Tibial artery (tissue), 4 donors: ENCODE measurements at places on chromosomes 3 and 15.

- DNase-seq = no peak
Measured at GRCh38 chr3:193446965-193447602, 68.5 kb upstream of the ATP13A5 start.

DNA sequence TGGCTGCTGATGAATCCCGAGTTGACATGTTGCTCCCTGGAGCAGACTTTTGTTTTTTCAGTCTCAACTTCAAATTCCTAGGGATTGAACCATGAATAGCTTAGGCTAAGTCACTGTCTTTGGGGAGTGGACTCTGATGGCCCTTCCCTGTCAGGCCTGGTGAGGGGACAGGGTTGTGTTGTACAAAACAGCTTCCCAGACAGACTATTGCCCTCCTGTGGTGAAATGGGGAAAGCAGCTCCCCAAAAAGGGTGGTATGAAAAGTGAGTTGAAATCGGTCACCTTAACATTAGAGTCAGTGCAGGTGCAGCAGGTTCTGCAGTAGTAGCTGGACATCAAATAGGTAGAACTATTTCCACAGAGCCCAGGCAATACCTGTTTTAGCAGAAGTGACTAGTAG is 775.6 kb downstream of the ROBO2 start:
- DNase-seq = no peak

DNA sequence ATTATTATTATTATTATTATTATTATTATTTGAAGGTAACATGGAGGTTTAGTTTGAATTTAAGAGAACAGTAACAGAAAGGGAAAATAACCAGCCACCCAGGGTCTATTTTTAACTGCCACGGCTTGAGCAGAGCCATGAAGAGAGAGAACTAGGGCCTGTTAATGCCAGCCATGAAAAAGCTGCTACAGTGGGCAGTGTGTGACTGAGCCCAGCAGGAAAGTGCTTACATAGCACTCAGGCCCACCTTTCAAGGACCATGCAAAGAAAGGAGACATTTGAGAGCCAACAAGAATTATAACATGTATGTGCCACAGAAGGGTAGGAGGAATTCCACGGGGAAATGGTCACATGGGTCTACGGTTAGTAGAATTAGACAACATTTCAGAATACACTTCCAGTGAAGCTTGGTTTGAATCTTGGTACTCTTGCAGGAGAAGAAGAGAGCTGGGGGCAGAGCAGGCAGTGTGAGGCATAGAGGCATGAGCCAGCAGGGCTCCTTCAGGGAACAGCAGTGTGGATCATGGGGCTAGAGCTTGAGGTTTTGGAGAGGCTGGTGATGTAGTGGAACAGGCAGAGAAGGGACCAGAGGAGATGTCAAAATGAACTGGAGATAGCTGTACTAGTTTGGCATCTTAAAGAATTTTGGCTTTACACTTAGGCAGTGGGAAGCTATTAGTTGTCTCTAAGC is 140.7 kb downstream of the CMSS1 start:
- no peak for DNase-seq

GRCh38 chr3:156038869-156039268 is 81.5 kb upstream of the KCNAB1 start:
- no peak for DNase-seq

DNA sequence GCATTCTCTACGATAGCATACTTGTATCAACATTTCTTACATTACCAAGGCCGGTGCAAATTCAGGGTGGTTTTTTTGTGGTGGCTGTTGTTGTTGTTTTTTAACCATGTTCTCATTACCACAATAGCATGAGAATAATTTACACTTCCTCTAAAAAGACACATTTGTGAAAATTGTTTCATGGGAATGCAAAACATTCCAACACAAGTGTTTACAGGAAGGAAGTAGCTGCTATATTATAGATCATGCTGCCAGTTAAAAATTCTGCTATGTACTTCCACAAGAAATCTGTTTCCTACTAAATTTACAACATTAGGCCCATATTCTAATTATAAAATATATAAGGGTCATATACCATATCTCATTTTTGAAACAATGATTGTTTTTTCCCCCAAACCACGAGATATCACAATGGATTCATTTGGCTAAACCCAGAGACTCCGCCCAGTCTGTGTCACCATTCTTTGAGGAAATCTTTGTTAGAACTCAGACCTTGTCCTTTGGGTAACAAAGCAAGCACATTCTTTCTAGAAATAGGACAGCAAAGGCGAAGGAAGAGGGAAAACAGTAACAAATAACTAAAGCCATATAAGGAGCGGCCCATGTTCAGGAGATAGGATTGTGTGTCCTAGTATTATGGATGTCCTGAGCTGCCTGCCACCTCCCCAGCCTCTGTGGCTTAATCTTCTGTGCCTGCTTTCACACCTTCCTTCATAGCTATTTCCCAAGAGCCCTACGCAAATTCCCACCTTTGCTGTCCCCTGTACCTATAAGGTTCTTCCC is 60.1 kb downstream of the UACA start:
- no peak for DNase-seq

DNA sequence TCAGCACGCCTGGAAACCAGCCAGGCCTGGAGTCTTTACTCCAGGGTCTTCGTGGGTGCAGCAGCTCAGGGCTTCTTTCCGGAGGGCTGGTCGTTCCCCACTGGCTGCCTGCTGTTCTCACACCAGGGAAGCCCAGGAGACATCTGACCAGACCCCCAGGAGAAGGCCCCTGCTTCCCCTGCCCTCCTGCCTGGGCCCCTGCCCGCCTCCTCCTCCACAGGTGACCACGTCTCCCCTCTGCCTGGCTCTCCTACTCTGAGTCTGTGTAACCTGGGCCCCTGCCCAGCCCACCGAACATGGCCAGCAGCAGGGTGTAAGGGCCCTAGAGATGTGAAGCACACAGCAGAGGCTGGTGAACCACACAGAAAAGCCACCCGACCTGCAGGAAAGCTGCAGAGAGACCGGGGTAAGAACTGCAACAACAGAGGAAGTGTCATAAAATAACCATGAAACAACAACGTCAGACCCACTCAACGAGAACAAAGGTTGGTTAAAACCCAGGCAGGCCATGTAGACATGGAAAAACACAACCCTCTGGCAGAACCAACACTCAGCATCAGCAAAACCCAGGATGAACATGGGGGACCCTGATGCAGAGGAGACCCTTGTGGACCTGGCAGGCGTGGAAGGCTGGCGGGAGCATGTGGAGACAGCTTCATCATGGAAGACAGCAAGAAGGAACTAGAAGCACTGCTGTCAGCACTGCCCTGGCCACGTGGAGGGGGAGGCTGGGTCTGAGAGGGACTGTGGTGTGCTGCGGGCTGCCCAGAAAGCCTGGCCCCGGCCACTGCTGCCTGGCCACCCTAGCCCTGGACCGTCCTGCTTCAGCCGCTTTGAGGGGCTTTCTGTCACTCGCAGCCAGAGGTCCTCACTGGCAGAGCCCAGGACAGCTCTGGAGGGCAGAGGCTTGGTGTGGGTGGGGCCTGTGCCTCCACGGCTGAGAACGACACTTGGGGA is 20.4 kb downstream of the UROC1 start:
- DNase-seq = no peak

- DNase-seq = no peak
Measured at GRCh38 chr15:78322724-78323521, 17.2 kb upstream of the CRABP1 start.

- DNase-seq = no peak
Measured at GRCh38 chr15:52780172-52780980, 9.8 kb downstream of the ONECUT1 start.

DNA sequence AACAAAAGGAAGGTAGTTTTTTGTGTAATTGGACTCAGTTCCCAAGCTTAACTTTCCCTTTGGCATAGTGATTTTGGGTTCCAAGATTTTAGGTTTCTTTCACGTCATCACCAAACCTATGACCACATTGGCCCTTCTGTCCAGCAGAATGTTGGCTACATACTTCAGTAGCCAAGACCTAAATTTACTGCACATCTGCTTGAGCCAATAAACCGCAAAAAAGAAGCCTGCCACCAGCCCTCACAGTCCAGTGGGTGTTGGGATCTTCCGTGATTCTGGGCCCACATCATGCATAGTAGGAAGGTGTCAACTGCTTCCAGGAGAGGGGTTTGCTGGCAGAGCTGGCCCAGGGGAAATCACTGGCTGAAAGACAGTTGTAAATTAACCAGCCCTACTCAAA is 57.6 kb upstream of the LIPC start:
- no peak for DNase-seq
